Activated CD4-positive, alpha-beta T cell treated with anti-CD3 and anti-CD28 coated beads, Interleukin-10, Interleukin-2, amounts not matched to agents 100 ng/mL and 50 ng/mL, durations not matched to agents 16 hours and 8 hours (primary cell): ENCODE measurements at places on chromosomes 1 and 21.

- DNase-seq: no peak
Observed at GRCh38 chr1:16982902-16983301, 2.5 kb upstream of the MFAP2 start.

DNA sequence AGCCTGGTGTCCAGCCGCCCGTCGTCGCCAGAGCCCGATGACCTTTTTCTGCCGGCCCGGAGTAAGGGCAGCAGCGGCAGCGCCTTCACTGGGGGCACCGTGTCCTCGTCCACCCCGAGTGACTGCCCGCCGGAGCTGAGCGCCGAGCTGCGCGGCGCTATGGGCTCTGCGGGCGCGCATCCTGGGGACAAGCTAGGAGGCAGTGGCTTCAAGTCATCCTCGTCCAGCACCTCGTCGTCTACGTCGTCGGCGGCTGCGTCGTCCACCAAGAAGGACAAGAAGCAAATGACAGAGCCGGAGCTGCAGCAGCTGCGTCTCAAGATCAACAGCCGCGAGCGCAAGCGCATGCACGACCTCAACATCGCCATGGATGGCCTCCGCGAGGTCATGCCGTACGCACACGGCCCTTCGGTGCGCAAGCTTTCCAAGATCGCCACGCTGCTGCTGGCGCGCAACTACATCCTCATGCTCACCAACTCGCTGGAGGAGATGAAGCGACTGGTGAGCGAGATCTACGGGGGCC lies 1.2 kb downstream of the OLIG2 start:
- DNase-seq: no peak

GRCh38 chr1:77514921-77515776 lies 167.3 kb downstream of the ZZZ3 start:
- no peak for DNase-seq

- DNase-seq: no peak
Observed at GRCh38 chr1:8040586-8040985, 14.5 kb upstream of the ERRFI1 start.

GRCh38 chr1:230424391-230425251 lies 1.5 kb downstream of the PGBD5 start:
- peak; percentile 7 for DNase-seq

GRCh38 chr1:212814537-212815334 lies 23.0 kb downstream of the TATDN3 start:
- peak; percentile 20 for DNase-seq

- DNase-seq: no peak
Observed at GRCh38 chr21:44049182-44049581, 37.1 kb downstream of the TRAPPC10 start.

GRCh38 chr1:180053594-180054567 lies 99.3 kb downstream of the CEP350 start:
- DNase-seq: no peak

- DNase-seq: no peak
Observed at GRCh38 chr1:55987491-55988249, 591.7 kb downstream of the PLPP3 start.

DNA sequence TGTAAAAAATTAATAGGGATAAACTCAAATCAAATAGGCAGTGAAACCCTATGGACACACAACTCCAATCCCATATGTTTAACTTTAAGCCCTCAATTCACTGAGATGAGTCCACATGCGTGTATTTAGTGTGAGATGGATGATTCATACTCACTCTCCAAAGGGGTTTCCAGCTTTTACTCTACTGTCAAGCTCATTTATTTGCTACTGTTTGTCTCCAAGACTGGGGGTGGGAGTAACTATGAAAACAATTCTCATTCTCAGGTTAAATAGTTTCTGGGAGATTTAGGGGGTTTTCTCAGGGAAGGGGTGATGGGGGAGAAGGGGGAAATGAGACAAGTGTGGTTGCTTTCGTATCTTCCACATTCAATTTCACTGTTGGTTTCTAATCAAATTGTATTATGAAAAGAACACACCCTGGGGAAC lies 2.7 kb downstream of the RAB29 start:
- DNase-seq: peak; percentile 79

DNA sequence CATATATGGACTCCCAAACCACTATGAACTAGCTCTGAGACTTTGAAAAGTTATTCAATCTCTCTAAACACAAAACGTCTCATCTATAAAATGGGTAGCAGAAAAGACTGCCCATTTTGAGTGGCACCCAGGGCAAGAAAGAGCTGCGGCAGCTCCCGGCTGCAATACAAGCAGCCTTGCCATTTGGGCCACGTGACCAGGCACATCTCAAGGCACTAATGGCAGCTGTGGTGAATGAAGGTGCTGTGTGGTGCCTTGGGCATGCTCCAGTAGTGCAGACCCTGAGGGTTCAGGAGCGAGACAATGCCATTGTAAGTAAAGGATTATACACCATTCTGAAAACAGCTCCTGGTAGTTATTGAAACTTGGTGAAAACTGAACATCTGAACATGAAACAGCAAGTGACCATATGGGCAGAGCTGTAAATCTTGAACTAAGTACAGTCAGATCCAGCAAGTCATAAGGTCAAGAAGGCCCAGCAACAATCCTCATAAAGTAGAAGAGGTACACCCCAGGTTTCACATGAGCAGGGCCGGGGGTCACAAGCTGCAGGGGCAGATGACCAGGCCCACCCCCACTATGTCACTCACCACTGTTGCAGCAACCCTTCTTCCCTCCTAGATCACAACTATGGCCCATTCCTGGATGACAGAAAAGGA lies 39.4 kb upstream of the HIVEP3 start:
- no peak for DNase-seq

DNA sequence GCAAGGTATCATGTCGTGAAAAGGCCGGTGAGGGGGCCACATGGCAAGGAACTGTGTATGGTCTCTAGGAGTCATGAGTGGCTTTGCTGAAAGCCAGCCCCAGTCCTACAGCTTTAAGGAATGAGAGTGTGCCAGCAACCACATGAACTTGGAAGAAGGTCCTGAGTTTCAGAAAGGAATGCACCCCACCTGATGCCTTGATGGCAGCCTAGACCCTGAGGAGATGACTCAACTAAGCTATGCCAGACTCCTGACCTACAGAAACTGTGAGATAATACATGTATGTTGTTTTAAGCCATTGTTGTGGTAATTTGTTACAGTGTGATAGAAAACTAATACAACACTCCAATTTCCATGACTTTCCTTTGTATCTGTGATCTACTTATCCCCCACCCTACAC lies 33.5 kb upstream of the AKT3 start:
- no peak for DNase-seq

DNA sequence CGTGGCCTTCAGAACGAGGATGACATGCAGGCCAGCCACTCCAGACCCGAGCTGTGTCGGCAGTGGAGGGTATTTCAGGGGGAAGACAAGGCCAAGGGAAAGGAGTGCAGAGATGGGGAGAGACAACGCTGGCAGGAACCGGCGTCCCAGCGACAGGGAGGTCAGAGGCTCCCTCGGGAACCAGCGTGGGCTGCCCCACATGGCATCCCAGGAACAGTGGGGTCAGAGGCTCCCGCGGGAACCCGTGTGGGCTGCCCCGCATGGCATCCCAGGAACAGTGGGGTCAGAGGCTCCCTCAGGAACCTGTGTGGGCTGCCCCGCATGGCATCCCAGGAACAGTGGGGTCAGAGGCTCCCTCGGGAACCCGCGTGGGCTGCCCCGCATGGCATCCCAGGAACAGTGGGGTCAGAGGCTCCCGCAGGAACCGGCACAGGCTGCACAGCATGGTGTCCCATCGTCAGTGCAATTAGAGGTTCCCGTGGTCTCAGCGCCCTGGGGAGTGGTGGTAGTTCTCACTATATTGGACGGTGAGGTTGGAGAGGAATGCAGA lies 43.0 kb downstream of the SLC19A1 start:
- no peak for DNase-seq

GRCh38 chr1:239723776-239724367 lies 337.5 kb downstream of the CHRM3 start:
- no peak for DNase-seq

GRCh38 chr21:26432410-26432809 lies 140.7 kb downstream of the CYYR1 start:
- DNase-seq: no peak

DNA sequence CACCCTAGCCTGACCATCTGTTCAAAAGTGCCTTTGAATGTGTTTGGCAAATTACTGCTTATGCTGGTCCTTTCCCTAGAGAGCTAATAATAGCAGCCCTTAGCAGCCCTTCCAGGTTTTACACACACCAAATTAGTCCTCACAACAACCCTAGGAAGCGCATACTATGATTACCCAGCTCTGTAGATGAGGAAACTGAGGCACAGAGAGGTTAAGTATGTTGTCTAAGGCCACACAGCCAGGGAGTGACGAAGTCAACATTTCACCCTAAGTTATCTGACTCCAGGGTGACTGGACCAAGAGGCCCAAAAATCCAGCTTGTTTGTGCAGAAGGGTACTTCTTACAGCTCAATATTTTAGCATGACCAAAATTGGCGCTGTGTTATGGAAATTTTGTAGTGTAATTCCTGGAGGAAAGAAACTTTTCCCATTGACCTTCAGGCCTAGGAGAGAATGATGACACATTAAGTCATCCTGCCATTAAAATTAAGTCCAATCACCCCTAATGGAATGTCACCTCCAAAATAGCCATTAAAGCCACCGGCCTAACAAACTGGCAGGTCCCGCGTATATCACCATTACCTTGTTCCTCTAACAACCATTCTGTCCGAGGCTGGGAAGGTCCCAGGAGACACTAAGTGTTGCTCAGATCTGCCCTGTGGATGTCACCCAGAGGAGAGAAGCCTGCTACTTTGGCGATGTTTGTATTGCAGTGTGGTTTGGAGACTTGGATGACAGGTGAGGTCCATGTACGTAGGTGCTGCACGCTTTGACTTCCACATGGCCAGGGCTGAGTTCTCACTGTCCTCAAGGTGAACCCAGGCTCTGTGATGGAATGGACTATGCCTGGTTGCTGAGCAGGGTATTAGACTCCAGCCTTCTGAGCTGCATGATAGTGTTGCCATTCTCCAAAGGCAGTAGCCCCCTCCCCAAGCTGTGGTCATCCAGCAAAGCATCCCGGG lies 258.3 kb downstream of the TOMM20 start:
- DNase-seq: no peak

DNA sequence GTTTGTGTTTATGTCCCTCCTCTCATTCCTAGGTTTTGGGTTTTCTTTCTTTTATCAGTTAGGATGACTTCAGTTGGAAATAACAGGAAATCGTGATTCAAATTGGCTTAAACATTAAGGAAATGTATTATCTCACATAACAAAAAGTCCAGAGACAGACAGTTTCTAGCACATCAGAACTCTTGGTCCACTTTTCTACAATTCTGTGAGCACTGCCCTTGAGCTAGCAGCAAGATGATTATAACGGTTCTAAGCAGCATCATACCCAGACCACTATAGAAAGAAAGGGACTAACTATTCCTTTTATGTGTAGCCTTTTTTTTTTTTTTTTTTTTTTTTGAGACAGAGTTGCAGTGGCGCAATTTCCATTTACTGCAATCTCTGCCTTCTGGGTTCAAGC lies 18.9 kb downstream of the FCGR2B start:
- no peak for DNase-seq

- DNase-seq: no peak
Observed at GRCh38 chr1:67945733-67946374, 104.6 kb downstream of the DIRAS3 start.

DNA sequence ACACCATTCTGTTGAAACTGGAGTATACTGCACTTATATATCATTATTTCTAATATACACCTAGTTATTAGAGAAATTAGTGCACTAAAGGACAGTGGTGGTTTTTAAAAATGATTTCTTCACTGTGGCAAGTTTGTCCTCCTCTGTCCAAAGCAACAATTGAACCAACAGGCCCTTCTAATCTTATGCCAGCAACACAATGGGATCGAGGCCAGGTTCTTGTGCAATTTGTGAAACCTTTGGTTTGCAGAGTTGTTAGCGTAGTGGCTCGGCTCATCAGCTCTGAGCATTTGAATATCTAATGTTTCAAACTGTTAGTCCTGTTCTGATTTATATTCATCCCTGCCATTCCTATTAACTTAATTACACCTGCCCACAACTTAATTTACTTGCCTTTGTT lies 9.9 kb upstream of the LRRC39 start:
- DNase-seq: no peak

GRCh38 chr1:62687903-62688686 lies at the start of gene DOCK7:
TSS of gene DOCK7 (minus strand) at chr1:62688386. CDS start at chr1:62688264, 122 bp downstream.
- peak; percentile 59 for DNase-seq

- no peak for DNase-seq
Observed at GRCh38 chr1:168772428-168773060, 43.5 kb upstream of the DPT start.

GRCh38 chr1:16026723-16027484 lies 5.1 kb downstream of the CLCNKA start:
- DNase-seq: no peak
